ENCODE measurements at places on chromosomes 16 and 17.

DNA sequence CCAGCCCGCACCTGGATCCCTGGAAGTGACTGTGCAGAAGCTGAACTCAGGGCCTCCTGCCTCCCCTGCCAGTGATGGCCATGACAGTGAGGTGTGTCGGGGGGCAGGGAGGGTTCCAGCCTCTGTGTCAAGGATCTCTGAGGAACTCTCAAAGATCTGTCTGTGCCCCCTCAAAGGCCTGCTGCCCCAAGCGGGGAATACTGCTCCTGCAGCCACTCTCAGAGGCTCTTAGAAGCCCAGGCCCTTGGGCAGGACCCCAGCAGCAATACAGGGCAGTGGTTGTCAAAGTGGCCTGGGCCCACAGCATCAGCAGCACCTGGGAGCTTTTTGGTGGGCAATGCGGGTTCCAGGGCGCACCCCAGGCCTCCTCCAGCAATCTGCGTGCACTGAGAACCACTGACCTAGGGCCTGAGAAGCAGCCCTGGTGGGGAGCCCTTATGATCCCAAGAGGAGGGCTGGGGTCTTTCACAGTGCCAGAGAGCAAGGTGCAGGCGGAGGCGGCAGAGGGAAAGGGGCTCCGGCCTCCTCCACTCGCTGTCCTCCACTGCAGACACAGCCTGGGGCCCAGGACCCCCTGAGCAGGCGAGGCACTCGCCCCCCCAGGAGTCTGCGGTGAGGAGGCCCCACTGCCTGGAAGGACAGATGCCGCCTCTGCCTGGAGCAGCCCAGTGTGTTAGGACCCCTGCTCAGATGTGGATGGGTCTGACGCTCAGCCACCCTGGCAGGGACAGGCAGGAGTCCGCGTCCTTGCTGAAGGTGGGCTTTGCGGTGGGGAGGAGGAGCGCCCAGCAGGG lies 42.1 kb downstream of the ENGASE start:
- DNase-seq: no peak

DNA sequence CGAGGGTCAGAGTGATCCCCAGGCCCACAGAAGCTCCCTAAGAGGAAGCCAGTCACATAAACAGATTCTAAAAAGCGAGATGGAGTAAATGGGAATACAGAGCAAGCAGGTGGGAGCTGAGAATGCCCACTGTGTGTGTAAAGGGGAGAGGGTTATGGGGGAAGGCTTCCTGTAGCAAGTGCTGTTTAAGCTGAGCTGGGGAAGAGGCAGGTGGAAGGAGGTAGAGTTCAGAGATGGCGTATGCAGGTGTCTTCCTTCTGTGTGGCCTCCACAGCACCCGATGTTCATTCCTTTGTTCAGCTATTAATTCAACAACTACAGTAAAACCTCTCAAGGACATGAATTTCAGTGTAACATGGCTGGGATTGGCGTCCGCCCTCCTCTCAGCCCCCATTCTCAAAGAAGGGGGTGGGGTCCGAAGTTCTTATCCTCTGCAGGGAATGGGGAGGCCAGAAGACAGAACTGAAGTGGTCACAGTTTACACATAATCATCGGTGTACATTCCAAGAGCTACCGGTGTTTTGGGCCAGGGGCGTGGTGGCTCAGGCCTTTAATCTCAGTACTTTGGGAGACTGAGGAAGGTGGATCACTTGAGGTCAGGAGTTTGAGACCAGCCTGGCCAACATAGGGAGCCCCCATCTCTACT lies 1.8 kb downstream of the EEF2K start:
- DNase-seq: no peak

DNA sequence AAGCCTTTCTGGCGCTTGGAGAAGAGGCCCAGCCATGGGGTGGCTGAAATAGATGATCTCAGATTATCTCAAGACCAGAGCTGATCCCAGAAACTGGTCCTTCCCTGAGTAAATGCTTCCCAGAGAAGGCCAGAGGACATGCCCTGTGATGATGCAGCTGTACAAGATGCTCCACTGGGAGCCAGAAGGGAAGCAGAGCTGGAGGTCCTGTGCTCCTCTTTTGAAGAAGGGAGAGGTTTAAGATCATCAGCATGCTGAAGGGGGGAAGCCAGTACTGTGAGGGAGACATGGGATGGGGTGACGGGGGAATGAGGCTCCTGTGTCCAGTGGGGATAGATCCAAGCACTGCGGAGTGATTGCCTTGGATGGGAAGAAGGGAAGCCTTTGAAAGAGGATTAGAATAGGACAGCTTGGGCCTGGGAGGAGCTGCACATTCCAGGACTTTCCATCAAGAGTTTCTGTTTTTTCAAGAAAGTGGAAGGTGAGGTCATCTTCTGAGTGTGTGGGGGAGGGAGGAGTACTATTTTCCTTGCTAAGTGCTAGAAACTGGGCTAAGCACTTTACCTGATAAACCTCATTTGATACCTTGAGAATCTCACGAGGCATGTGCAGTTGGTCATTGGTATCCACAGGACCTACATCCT lies 16.4 kb upstream of the ALOX15B start:
- no peak for DNase-seq

DNA sequence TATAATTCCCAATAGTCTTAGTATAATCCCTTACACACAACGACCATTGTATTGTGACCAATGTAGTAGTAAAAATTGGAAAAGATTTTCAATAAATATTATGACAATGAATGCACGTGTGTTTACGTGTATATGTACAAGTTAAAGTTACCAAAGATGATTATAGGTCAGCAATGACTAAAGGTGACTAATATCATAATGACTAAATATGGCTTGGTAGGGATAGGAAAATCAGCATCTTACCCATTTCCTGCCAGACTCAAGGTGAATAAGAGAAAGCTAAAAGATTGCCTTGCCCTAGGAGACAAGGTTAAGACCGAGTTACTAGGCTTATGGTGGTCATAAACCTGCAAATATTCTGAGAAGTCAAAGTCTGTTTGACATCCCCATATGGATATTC lies 34.4 kb downstream of the CPD start:
- DNase-seq: no peak

- no peak for DNase-seq
Observed at GRCh38 chr17:7589204-7589868, 558 bp downstream of the SOX15 start.

DNA sequence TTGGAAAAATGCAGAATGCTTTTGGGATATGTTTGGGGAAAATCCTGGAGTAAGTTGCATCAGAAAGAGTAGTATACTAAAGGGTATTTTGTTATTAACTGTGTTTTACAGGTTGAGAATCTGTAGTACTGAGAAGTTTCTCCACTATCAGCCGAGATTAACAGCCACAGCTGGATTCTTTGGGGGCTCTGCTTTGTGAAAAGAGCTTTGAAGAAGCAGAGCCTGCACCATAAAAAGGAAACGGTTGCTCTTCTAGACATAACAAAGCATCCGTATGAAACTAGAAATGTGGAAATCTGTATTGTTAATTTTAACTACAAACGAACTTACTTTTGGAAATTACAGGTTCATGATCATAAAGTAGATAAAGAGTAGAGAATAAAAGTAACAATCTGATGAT lies 5.3 kb downstream of the NLK start:
- no peak for DNase-seq

GRCh38 chr17:59826706-59827453 lies 65.9 kb downstream of the TUBD1 start:
- DNase-seq: no peak

- DNase-seq: no peak
Observed at GRCh38 chr16:54986409-54986808, 55.7 kb downstream of the IRX5 start.

- no peak for DNase-seq
Observed at GRCh38 chr17:61414936-61415251, 15.3 kb downstream of the TBX2 start.

- DNase-seq: no peak
Observed at GRCh38 chr16:69350536-69351133, 951 bp downstream of the TMED6 start.

GRCh38 chr16:87850009-87851006 lies 19.0 kb downstream of the SLC7A5 start:
- DNase-seq: no peak

All from GF-D8 (cell line).